Esophagus mucosa (tissue), 1 donor: ENCODE measurements at places on chromosomes 3 and 15. TPM values are rescaled to one million over a fixed set of nuclear protein-coding genes. Genes with fewer than 3 reads are reported as not detected.

GRCh38 chr3:111823341-111823855 lies 35.7 kb upstream of the PHLDB2 start:
- ATAC-seq, result no peak

GRCh38 chr3:162938083-162938482 lies 1441.5 kb downstream of the OTOL1 start:
- no peak for ATAC-seq

Gene PLCD1
- total RNA-seq, result 72.5 TPM

- ATAC-seq, result no peak
These were observed 2.5 kb upstream of the FETUB start for GRCh38 chr3:186637686-186638085.

DNA sequence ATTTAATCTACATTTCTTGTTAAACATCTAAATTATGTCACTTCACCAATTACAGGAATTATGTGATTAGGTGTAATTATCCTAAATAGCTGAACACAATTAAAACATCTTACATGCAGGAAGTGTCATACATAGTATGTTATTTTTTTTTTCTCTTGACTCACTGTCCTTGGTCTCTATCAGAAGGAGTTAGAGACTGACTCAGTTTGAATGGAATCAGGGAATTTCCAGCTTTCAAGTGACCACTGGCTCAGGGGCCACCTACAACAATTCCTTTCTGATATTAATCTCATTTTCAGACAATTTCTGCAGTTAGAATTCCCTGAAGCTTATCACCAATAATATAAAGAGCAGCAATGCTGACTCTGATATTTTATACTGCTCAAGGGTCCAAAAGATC lies 400.7 kb downstream of the ROBO1 start:
- no peak for ATAC-seq

DNA sequence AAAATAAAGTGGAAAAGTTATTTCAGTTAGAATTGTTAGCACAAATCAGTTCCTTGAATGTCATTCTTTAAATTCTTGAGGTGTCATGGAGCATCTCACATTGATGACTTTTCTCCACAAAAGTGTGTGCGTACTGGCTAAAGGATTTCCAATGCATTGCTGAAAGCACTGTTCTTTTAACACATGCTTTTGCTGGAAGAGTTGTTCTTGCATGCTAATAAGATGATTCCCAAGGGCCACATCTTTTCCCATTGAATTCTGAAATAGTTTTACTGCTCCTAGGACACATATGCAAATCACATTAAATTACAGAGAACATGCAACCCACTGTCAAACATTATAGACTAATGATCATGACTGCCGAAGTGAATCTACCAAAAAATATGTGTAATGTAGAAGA lies 516.3 kb upstream of the CADM2 start:
- no peak for ATAC-seq

DNA sequence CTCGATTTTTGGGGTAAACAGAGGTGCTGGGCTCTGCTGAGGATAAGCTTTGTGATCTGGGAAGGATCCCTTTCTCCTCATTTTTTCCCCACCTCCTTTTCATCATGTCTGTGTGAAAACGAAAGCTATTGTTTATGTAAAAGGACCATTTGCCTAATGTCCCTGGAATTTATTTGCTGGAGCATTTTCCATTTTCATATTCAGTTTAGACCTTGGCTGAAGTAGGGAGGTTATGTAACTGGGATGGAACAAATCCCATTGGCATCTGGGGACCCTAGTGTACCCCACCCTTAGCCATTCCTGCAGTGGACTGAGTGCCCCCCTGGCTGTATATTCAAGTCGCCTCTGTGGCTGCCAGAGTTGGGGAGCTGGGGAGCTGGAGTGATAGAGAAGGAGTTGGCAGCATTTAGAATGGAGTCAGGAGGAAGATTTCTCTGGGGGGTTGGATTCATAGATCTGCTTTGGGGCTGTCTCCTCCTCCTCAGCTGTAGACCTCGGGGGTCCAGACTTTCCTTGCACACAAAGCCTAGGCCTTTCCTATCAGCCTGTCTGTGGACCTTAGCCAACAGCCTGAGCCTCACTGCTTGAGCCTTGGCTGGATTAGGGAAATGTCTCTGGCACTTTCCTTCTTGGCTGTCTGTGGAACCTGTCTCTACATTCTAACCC lies 270.4 kb upstream of the CTDSPL start:
- ATAC-seq, result no peak

Gene SLC28A2
- total RNA-seq, result not detected

- ATAC-seq, result no peak
These were observed 25.5 kb downstream of the RARB start for GRCh38 chr3:25453619-25454004.

- ATAC-seq, result no peak
These were observed 77.6 kb upstream of the HRH1 start for GRCh38 chr3:11076711-11077110.

Gene CDHR4
- total RNA-seq, result not detected

- ATAC-seq, result no peak
These were observed 44.8 kb downstream of the POLR2M start for GRCh38 chr15:57751177-57751800.

GRCh38 chr3:121855555-121855954 lies 20.5 kb downstream of the EAF2 start:
- peak; percentile 48 for ATAC-seq

DNA sequence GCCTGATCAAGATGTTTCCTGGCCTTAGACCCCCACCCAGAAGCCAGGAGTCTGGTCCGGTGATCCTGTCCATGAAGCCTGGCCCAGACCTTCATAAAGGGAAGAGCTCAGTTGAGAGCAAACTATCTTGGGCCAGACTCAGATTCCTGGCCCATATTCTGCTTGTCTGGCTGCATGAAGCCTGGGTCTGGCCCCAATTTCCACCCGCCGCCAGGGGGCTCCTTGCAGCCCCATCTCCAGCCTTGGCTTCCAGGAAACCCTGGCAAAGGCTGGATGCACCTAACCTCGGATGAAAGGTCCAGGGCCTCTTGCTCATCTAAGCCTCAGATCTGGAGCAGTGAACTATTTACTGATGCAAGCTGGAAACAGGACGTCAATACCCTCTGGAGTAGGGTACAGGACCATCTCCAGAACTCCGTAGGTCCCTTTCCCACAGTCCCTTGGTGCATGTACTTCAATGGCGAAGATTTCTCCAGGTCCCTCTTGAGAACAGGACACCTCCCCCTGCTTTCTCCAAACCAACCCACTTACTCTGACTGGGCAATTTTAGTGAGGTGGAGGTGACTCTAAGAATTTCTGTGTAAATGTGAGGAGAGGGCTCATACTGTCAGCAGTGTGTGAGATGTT lies 5.6 kb downstream of the FOXL2 start:
- ATAC-seq, result peak; percentile 12
